ENCODE measurements at places on chromosomes 7 and 10. TPM values are rescaled to one million over a fixed set of nuclear protein-coding genes. Genes with fewer than 3 reads are reported as not detected.

- DNase-seq, result peak; percentile 56
Observed at GRCh38 chr10:101222683-101223273, 6.5 kb downstream of the LBX1 start.

GRCh38 chr7:73352784-73353183 lies 24.8 kb downstream of the FKBP6 start:
- no peak for DNase-seq

DNA sequence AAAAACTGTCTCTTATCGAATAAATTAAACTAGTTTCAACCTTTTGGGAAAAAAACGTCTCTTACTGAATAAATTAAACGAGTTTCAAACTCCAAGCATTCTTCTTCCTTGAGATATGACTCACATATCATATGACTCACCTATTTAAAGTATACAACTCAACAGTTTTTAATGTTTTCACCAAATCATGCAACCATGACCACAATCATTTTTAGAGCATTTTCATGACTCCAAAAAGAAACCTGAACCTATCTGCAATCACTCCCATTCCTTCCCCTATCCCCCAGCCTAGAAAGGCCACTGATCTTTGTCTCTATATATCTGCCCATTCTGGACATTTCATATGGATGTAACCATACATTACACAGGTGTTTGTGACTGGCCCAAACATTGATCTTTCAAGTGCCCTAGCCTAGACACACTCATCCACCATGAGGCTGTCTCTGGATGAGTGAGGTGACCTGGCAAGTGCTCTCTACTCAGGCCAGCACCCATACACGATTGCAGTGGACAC lies 115.3 kb downstream of the PIP4K2A start:
- DNase-seq, result no peak

GRCh38 chr10:16933783-16934182 lies 116.6 kb upstream of the RSU1 start:
- DNase-seq, result no peak

GIMAP2 gene
- total RNA-seq, result 6.9 TPM

CHAT gene
- not detected for total RNA-seq

- DNase-seq, result no peak
Observed at GRCh38 chr7:135648235-135648634, 14.1 kb upstream of the STMP1 start.

VIPR2 gene
- 21.3 TPM for total RNA-seq

TAC1 gene
- not detected for total RNA-seq

GRCh38 chr10:132679217-132679595 lies 106.7 kb downstream of the NKX6-2 start:
- no peak for DNase-seq

DNA sequence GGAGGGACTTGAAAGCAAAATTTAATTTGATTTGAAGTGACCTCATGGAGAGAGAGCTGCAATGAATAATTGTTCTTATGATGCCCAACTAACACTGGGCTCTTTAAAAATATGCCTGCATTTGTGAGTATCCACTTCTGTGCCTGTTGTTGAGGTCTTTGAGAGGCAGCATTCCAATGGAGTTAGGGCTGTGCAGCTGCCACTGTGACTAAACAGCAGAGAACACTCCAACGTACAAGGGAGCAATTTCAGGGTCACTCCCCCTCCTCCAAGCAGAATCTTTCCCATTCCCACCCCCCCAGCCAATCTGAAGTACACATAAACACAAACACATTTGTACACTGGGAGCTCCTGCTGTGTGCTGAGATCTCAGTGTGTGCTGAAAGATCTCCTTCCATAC lies 28.0 kb upstream of the GSAP start:
- DNase-seq, result no peak

GRCh38 chr7:20797462-20798080 lies 10.9 kb upstream of the SP8 start:
- no peak for DNase-seq

DNA sequence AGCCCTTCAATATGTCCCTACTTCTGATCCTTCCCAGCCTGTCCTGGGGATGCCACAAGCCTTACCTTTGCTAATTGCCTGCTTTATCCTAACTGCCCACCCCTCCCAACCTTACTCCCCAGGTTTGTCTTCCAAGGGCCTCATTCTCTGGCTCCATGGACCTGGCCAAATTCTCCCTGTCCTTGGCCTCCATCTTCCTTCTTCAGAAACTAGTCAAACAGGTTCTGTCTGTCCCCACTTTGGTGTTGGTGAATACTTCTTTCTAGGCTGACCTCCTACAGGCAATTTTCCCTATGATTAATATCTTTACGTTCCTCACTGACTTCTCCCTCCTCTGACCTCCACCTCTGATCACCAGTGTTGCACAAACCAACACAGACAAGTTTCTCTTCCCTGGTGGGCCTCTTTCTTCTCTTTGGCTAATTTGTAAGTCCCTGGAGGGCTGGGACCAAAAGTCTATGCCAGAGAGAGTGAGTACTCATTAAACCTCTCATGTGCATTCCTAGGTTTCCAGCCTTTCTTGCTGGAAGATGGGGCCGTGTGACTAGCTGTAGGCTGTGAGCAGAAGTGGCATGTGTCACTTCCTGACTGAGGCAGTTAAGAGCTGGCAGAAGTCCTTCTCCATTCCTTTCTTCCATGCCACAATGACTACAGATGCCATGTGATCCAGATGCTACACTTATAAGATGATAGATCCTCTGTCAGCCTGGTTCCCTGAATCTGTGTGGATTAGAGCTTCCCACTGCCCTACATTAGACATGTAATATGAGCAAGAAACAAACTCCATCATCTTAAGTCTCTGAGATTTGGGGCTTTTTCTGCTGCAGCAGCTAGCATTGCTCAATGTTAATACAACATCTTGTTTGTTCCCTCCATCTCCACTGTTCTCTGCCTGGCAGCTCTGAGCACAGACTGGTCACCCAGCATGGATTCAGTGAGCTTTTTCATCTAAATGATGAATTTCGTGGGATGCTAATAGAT lies 382.7 kb downstream of the RPS24 start:
- DNase-seq, result no peak

MLXIPL gene
- total RNA-seq, result 9.6 TPM

DNA sequence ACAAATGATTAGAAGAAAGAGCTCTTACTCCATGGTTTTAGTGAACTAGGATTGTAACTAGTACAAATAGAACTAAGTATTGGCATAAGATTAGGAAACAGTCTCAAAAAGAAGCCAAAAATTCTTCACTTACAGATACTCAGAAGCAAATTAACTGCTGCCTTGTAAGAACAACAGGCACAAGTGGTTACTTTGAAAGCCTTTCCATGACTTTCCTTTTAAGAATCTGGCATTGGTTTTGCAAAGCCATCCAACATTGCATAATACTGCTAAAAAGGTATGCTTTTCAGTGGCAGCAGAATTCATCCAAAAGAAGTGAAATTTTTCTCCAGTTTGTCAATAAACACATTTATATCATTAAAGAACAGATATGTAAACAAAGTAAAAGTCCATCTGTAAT lies 126.8 kb upstream of the ODAD2 start:
- no peak for DNase-seq

WNT8B gene
- total RNA-seq, result not detected

EMX2 gene
- total RNA-seq, result 0.42 TPM

TCAF2 gene
- 0.52 TPM for total RNA-seq

- no peak for DNase-seq
Observed at GRCh38 chr7:11006291-11006690, 32.6 kb downstream of the PHF14 start.

DNA sequence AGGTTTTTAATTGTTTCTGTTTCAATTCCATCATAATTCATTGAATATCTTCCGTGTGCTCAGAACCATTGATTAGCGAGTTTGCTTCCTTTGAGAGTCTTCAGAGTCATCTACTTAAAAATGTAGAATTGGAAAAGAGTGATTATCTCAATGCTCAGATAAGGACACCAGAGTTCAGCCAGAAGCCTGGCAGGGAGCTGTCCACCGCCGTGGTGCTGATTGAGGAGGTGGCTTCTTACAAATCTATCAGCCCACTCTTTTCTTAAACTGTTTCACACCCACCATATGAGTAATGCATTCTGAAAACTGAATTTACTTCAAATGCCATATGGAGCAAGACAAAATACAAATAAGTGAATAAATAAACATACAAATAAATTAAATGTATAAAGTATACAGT lies 79.3 kb downstream of the INSYN2A start:
- DNase-seq, result peak; percentile 71

DNA sequence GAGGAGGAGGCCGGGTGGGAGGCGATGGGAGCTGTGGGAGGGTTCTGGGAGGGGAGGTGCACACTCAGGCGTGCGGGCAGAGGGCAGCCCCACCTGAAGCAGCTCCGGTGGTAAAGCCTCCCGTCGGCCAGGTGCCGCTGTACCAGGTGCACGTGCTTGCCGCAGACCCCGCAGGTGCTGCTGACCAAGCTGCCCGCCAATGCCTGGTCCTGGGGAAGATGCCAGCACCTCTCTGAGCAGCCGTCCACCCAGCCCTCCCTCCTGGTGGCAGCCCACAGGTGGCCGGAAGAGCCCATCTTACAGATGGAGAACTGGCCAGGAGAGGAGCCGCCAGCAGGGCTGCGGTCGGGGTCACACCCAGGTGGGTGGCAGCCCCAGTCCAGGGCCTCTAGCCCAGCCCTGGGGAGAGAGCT lies 12.6 kb downstream of the MICALL2 start:
- DNase-seq, result no peak

GRCh38 chr10:14468023-14468441 lies 137.3 kb upstream of the FRMD4A start:
- DNase-seq, result no peak

- no peak for DNase-seq
Observed at GRCh38 chr7:146208492-146208891, 91.9 kb downstream of the CNTNAP2 start.

PHKG1 gene
- total RNA-seq, result 30.4 TPM

RELN gene
- 2.5 TPM for total RNA-seq

- no peak for DNase-seq
Observed at GRCh38 chr10:22655312-22655981, 58.9 kb downstream of the PIP4K2A start.

NSUN5 gene
- 19.6 TPM for total RNA-seq

POLR2J gene
- total RNA-seq, result 49.6 TPM

DNA sequence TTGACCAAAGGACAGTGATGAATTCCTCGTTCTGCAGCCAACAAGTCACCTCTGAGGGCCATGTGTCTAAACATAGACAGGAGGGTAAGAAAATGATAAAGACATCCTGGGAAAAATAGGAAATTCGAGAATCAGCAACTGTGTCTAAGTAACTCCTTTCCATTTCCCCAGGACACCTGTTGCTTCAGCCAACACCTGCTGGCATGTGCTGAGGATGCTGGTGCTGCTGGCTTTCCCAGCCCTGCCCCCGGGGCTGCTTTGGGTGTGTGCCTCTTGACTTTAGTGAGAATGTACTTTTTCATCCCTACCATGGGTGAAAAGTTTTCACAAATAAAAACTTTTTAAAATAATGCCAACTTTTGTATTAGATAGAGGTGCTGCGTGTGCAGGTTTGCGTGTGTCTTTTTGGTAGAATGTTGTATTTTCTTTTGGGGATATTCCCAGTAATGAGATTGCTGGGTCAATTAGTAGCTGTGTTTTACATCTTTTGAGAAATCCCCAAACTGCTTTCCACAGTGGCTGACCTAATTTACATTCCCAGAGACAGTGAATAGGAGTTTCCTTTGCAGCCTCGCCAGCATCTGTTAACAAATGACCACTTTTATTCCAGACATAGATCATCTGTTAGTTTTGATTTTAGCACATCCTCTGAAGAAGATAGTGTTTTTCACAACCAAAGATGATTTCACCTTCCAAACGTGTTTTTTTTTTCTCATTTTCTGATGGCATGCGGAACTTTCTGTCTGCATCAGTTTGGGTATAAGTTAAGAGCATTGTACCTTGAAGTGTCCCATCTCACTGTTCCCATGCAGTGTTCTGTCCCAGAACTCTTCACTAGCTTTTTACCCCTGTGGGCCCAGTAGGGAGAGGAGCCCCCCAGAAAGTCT lies 104.2 kb upstream of the ACBD5 start:
- no peak for DNase-seq

YKT6 gene
- total RNA-seq, result 58.4 TPM

DNA sequence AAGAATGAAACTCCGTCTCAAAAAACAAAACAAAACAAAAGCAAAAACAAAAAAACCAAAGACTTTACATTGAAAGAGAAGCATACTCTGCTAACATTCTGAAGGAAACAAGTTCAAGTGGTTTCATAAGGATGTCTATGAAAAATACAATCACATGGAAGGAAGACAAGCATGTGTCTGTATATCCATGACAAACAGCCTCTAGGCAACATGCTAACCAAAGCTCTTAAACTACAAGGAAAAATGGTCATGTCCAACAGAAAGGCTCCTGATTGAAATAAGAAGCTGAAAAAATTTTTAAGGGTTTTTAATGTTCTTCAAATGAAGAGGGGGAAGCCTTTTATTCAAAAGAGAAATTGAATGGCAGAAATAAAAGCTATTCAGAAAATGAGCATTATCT lies 64.9 kb downstream of the UBE2H start:
- DNase-seq, result no peak

OR6V1 gene
- total RNA-seq, result not detected

SPDYE16 gene
- total RNA-seq, result not detected

DRGX gene
- total RNA-seq, result not detected

COL28A1 gene
- total RNA-seq, result 2.7 TPM

DNA sequence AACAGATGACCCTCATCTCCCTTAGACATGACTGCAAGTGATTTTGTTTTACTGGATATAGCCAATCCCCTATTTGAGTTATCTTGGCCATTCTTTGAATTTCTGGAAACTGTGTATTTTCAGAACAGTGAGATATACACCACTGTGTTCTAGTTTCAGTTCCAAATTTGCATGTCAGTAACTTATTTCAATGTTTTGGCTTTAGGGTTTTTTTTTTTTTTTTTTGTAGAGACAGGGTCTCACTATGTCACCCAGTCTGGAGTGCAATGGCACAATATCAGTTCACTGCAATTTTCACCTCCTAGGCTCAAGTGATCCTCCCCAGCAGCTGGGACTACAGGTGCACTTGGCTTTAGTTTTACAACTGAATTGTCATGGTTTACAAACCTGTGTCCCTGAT lies 67.2 kb downstream of the ATAD1 start:
- DNase-seq, result no peak

PPP1R3C gene
- total RNA-seq, result 180 TPM

SPOCK2 gene
- 12.7 TPM for total RNA-seq

- no peak for DNase-seq
Observed at GRCh38 chr7:139116999-139117398, 7.5 kb upstream of the ZC3HAV1 start.

- DNase-seq, result no peak
Observed at GRCh38 chr7:28939844-28940544, 18.1 kb downstream of the TRIL start.

Measured in left ventricle myocardium superior (tissue), 1 donor.